GM23338 (cell line): ENCODE measurements at places on chromosomes 16 and 17. TPM values are rescaled to one million over a fixed set of nuclear protein-coding genes. Genes with fewer than 3 reads are reported as not detected.

- DNase-seq: peak; percentile 13
Measured at GRCh38 chr17:1377334-1377733, 22.7 kb downstream of the YWHAE start.

- DNase-seq: no peak
Measured at GRCh38 chr16:27756206-27756970, 206.4 kb downstream of the KATNIP start.

GRCh38 chr16:89101303-89102040 is 7.8 kb downstream of the ACSF3 start:
- no peak for DNase-seq

DNA sequence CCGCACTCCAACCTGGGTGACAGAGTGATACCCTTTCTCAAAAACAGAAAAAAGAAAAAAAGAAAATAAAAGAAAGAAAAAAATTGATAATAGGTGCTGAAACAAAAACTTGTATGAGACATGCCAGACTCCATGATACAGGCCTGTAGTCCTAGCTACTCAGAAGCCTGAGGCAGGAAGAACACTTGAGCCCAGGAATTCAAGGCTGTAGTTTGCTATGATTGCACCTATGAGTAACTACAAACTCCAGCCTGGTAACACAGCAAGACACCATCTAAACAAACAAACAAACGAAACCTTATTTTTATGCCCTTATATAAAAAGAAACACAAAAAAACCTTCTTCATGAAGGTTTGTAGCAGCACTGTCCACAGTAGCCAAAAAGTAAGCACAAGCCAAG is 5.0 kb upstream of the CMTM4 start:
- DNase-seq: no peak

DNA sequence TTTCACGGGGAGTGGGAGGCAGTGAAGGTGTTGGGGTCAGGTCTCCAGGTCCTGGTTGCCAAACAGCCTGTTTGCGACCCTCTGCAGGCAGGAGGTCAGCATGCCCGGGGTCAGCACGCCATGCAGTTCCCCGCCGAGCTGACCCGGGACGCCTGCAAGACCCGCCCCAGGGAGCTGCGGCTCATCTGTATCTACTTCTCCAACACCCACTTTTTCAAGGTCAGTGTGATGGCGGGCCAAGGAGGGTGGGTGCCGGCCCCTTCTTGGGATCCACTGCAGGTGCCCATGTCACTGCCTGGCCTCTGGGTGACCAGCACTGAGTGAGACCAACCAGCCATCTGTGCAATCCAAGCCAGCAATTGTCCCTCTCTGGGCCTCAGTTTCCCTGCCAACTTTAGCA is 21.3 kb downstream of the ADGRG5 start:
- no peak for DNase-seq

DNA sequence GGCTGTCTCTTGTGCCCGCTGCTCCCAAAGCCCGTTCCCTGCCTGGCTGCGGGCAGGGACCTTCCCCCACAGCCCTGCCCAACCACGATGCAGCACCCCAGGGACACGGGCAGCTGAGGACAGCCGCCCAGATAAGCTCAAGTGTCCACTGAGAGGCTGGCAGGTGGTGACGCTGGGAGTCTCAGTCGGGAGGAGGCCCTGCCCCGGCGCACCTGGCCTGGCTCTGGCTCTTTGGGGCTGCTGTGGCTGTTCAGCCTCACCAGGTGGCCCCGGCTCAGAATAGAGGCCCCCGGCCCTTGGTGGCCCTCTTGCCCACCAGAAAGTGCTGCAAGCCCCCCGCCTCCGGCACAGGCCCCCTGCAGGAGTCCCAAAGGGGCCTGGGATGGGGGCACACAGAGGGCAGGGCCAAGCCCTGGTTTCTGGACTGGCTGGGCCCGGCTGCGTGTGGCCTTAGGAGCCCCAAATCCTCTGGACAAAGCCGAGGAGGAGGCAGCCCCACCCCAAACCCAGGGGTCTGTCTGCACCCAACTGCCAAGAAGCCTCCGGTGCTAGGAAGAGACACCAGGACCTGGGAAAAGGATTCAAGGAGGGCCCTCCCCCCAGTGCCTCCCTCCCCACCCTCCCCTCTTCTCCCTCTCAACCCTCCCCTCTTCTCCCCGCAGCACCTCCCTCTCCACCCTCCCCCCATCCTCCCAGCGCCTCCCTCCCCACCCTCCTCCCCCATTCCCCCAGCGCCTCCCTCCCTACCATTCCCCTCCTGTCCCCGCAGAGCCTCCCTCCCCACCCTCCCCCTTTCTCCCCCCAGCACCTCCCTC is 5.3 kb downstream of the NTHL1 start:
- no peak for DNase-seq

- DNase-seq: no peak
Measured at GRCh38 chr16:86383488-86384262, 126.7 kb upstream of the FOXF1 start.

DNA sequence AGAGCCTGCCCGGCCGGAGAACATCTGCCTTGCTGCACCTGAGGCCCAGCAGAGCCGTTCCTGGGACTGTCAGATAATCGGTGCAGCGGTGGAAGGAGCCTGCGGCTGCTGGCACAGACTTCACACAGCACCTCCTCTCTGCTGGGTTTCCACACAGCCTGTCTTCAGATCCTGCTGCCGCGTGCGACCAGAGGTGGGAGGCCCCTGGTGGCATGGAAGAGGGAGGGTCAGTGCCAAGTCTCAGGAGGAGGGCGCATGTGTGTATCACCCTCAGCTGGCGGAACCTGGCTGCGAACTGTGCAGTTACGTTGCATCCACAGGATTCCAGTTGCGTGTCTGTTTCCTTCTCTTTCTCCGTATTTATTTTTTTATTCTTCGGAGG is 3.3 kb downstream of the CDK5R1 start:
- peak; percentile 40 for DNase-seq

DNA sequence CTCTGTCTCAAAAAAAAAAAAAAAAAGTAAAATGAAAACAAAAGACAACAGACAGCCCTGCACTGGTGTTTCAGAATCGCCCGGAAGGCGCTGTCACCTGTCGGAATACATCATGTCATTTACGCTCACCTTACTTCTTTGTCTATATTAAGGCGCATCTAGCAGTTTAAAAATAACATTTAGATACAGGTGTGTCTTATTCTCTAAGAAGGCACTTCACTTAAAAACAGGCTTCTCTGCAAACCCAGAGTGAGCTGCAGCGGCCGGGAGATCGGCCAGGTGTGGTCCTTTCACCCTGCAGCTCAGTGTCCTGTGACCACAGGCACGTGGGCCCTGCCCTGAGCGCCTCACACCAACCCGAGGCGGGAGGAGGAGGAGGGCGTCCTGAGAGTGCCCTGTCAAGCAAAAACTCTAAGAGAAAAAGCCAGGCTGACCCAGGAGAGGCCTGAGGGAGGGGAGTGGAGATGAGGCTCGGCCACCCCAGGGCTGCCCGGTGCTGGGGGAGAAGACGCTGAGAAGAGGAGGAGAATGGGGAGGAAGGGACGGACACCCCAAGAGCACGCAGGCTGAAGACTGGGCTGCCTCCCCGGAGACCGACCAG is 3.3 kb upstream of the LMF1 start:
- DNase-seq: no peak

DNA sequence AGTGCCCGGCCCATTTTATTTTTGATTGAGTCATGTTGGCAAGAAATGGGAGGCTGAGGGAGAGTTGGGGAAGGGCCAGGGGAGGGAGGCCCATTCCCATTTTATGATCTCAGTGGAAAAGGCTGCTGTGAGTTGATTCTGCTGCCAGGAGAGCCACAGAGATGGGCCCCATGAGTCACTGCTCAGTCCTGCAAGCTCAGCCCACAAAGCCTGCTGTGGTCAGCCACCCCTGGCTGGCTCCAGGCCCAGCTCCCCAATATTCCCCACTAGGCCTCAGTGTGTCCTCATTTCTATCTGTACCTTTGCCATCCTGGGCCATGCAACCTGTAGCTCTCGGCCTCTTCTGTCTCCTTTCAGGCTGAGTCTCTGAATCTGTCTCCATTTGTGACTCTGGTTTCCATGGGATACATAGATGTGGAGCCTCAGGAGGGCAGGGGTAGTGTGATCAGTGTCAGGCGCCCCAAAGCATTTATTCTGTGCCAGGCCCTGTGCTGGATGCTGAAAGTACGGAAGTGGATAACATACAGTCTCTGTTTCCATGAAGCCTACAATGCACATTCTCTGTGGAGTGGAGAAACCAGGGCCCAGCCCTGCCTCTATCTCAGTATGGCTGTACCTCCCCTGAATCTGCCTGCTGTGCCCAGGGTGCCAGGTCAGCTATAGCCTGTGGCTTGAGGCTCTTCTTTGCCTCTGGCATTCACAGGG is 1.9 kb upstream of the PLEKHG4 start:
- DNase-seq: no peak

DNA sequence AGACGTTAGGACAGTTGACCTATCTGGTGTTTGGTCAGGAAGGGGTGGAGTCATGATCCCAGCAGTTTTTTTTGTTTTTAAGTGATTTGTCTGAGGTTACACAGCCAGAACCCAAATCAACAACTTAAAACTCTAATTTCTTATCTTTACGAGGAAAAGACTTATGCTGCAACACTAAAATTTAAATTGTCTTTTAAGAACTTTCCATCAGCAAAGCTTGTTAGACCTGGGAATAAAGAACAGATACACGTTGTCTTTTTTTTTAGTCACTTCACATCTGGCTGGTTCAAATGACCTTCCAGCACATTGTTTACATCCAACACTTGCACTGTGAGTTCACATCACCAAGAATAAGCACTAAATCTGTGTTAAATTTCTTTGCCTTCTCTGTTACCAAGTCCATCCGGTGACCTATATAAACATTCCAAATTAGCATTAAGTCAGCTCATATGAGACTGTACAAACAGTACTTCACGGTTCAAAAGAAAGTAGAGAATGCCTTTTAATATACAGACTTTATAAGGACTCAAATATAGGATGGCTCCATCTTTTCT is 115.0 kb downstream of the HS3ST2 start:
- DNase-seq: no peak

DNA sequence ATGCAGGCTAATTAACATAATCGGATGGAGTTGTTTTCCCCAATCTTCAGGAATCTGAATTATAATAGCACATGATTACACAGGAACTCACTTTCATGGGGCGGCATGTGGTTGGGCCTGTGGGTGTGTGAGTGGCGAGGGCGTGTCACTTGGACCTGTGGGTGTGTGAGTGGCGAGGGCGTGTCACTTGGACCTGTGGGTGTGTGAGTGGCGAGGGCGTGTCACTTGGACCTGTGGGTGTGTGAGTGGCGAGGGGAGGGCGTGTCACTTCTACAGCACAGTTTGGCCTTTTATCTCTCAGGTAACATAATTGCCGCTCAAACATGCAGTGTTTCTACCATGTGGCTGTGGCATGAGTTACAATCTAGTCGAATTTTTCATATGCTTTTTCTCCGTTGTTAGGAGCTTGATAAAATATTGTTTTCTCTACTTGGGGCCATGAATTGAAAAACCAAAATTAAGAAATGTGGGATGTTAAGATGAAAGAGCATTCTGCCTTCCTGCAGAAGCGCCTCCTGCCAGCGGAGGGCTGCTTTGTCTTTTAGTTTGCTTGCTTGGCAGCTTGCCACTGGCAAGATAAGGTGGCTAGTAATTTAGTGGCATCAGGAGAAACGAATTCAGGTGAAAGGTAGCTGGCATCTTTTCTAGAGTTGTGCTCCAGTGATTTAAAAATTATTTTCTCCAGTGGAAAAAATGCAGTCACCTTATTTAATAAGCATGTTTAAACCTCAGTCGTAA is 36.2 kb downstream of the USP10 start:
- no peak for DNase-seq

- DNase-seq: no peak
Measured at GRCh38 chr16:79757163-79757562, 156.6 kb upstream of the MAF start.

DNA sequence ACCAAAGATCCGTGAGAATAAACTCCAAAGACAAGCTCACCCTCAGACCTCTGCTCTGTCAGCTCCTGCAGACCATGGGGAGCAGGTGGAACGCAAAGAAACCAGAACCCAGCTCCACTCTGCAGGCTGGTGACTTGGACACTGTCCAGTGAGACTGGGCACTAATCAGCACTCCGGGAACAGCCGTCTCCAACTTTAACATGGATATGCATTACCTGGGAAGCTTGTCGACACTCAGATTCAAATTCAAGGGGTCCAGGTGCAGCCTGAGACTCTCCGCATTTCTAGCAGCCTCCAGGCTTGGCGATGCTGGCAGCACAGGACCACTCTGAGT is 9.1 kb downstream of the SLX4 start:
- DNase-seq: no peak

DNA sequence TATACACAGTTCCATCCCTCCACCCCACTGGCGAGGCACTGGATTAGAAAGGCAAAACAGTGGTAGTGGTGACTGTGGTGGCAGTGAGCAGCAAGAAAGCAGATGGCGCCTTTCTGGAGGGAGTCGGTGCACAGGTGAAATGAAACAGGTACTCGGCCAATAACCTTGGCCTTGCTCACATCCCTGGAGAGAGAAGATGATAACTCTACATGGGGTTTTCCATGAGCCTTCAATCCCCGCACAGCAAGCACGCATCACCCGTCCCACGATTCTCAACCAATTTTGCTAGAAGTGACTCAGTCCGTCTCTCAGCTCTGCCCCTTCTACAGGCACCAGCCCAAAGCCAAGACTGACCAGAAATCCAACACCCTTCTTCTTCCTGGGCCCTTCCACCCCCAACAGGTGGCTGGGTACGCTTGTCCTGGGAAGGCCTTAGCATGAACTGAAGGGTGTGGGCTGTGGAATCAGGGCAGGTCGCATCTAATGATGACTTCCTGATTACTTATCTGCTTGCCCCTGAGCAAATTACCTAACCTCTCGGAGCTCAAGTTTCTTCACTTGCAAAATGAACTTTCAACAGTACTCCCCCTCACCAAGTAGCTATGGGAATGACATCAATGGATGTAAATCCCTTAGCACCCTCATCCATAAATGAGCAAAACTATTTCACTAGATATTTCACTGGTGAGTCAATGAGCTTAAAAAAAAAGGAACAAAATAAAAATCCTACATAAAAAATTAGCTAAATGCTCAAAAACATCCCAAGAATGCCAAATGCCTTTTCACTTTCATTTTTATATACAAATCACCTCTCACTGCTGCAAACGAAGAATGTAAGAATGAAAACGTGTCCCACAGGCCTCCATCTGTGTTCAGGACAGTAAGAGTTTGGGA is 18.0 kb downstream of the XPO6 start:
- DNase-seq: no peak

DNA sequence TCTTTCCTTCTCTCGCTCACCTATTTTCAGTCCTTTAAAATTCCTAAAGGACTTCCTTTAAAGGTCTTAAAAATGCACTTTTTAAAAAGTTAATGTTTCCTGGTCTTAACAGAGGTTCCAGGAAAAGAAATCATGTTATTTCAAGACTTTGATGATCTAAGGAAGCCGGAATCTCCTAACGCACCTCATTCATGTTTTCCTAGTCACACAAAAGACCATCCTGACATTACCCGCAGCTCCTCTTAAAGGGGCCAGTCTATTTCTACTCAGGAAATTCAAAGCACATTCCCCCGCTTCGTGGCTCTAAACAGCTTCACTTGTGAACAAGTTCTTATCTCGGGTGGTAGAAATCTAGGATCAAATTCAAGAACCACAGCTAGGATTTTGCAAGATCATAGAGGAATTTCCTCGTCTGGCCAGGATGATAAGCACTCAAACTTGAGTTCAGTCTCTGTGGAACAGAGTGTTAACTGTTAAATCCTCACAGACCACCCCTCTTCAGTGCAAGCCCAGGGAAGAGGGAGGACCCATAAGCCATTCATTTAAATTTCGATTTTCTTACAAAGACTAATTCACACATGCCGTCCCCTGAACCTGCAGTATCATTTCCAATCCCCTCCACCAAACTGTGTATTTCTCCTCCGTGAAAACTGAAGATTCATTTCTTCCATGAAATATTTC is 137.1 kb upstream of the AXIN2 start:
- DNase-seq: peak; percentile 47

The HSD17B2 gene
- not detected in 2 replicates for total RNA-seq

The CCL7 gene
- not detected in 2 replicates for total RNA-seq

The WWOX gene
- total RNA-seq: 19.3 and 21.0 TPM in 2 replicates

The CHRNE gene
- total RNA-seq: 0.23 and 1.2 TPM in 2 replicates

The MT4 gene
- total RNA-seq: not detected in 2 replicates

The CLDN6 gene
- total RNA-seq: 961 and 1,028 TPM in 2 replicates

The MPV17L gene
- 8.0 and 11.7 TPM in 2 replicates for total RNA-seq
